ENCODE measurements at places on chromosomes 7 and 10.

DNA sequence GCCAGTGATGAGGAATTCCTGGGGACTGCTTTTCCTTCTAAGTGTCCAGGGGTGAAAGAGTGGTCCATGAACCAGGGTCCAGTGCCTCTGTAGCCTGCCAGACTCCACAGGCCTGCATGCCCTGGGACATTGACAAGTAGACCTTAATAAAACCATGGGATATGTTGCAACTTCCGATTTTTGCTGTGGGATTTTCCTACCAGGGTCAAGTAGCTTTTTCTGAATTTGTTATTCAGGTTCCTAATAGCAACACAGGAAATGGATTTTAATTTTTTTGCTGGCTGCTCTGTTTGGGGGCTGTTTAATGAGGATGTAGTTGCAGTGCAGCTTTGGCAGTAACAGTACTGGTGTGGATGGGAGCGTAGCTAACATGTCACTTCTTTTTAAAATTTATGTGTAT lies 42.1 kb downstream of the WBP1L start:
- no peak for DNase-seq

GRCh38 chr7:84058311-84059076 lies 136.1 kb downstream of the SEMA3A start:
- no peak for DNase-seq

- no peak for DNase-seq
These were observed 46.2 kb upstream of the COMTD1 start for GRCh38 chr10:75281974-75282373.

- DNase-seq, result no peak
These were observed 315.3 kb downstream of the TYW1 start for GRCh38 chr7:67311901-67312300.

DNA sequence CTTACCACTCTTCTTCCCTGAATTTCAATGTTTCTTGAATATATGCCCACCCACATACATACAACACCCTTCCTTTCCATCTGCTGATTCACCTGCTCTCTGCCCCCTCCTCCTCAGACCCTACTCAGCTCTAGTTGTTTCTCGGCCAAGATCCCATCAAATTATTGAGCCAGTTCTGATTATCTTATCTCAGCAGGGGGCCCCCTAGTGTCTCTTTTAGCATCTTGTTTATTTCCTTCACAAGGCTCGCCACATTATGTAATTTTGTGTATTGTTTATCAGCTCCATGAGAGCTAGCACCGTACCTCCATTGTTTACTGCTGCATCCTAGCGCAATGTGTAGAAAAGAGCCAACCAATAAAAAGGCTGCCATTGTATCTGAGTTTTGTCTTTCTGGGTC lies 71.9 kb downstream of the FAM13C start:
- no peak for DNase-seq

GRCh38 chr10:72292223-72292691 lies 18.5 kb downstream of the DDIT4 start:
- no peak for DNase-seq
